Stimulated activated CD8-positive, alpha-beta memory T cell treated with anti-CD3 and anti-CD28 coated beads, Interleukin-2, amount 100 ng/mL, for 1 hour (primary cell): ENCODE measurements at places on chromosomes 16 and 17.

- DNase-seq, result no peak
Observed at GRCh38 chr17:1323336-1323735, 43.9 kb downstream of the TRARG1 start.

DNA sequence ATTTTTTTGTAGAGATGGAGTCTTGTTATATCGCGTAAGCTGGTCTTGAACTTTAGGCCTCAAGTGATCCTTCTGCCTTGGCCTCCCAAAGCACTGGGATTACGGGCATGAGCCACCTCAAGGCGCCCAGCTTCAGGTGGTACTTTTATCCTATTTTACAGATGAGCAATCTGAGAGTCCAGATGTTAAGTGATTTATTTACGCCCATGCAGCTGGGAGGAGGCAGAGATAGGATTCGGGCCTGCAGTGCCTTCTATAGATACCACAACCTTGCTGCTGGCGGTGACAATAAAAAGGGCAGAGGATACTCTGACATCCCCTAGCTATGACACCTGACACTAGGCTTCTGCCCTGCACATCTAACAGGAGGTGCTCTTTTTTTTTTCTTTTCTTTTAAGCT lies 4.3 kb upstream of the KRT12 start:
- DNase-seq, result no peak

GRCh38 chr17:50165867-50166517 lies at the start of gene SGCA:
Gene SGCA, plus strand, starts transcription at chr17:50166005. Its CDS starts 36 bp downstream, at chr17:50166041.
- DNase-seq, result no peak

- DNase-seq, result no peak
Observed at GRCh38 chr17:2102931-2103809, 48.3 kb downstream of the HIC1 start.

DNA sequence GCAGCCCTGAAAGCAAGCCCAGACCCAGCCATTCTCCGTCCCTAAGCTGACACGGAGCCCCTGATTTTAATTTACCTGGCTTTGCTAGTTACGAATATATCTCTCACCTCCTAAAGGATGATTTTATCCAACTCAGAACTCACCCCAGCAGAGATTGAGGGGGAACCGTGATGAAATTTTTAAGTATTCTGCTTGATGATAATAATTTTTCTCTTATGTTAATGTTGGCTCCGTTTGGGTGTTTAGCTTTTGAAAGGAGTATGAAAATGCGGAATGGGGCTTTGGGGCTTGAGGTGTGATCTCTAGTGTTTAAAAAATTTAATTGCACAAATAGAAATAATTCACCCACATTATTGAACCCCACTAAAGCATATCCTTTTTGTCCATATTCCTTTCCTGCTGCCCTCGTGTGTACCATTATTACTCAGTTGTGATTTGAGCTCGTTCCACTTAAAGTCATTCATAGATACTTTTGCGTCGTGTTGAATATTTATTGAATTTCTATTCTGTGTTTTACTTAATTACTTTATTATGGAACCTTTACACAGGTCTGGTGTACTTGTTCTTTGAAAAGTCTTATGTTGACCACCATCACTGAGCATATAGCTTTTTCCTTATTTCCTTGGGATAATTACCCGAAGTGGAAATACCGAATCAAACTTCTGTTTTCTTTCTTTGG lies 775 bp downstream of the PRPSAP2 start:
- no peak for DNase-seq

- no peak for DNase-seq
Observed at GRCh38 chr17:81916234-81917001, 1.6 kb downstream of the SIRT7 start.

- DNase-seq, result no peak
Observed at GRCh38 chr16:81286190-81286589, 28.6 kb upstream of the GAN start.

DNA sequence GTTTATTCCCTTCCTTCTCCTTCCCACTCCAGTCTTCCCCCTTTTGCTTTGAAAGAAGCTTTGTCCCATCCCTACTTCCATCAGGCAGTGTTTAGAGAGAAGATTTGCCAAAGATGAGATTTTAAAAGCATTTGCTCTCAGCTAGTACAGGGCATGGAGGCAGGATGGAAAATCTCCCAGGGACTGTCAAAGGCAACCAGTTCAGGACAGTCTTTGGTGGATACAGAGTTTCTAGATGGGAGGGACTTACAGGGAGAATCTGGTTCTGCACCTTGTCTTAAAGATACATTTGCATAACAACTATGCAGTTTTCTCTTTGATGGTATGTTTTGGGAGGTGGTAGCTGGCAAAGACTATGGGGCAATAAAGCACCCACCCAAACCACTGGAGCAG lies 26.2 kb downstream of the CHD9 start:
- no peak for DNase-seq

DNA sequence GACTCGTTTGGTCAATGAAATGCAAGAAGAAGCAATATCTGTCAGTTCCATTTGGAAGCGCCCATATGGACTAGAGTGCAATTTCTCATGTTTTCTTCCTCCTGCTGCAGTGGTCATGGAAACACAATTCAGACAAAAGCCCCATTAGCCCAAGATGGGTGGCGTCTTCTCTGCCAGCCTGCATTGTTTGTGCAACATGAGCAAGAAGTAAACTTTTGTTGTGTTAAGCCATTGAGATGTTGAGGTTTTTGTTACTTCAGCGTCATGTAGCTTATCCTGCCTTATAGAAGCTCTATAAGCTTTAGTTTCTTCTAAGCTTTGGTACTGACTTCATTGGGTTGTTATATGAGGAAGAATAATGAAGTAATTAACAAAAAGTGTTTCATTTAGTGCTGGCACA lies 137.4 kb downstream of the NPIPB5 start:
- DNase-seq, result no peak

DNA sequence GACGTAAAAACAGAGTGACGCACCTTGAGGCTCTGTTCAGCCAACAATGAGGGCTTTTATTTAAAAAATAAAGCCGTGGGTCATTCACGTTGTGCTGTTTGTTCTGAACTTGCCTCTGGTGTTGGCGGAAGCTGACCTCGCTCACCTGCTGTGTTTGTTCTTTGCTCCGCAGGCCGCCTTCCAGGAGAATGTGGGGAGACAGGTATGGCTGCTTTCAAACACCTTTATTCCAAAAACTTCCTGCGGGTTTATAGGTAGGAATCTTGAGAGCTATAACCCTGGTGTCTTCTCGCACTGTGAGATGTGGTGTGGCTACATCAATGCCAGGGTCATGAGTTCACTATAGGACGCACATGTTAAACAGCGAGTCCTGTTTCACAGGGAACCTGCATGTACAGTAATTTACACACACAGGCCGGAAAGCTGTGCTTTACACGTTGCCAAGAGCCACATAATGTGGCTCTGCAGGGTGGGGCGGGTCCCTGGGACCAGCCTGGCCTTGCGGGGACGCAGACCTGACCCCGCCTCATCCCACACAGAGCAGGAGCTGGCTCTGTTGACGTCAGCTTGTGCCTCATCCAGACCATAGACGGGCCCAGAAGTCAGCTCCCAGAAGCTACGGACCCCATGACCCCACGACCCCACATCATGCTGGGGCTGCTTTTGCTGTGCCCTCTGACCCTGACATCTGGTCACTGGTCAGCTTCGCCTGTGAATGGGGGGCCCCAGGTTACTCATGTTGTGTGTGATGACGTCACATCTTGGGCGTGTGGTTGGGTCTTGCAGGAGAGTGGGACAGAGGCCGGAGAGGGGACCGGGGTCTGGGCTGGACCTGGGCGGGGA lies 49.9 kb upstream of the ZNF750 start:
- DNase-seq, result no peak

DNA sequence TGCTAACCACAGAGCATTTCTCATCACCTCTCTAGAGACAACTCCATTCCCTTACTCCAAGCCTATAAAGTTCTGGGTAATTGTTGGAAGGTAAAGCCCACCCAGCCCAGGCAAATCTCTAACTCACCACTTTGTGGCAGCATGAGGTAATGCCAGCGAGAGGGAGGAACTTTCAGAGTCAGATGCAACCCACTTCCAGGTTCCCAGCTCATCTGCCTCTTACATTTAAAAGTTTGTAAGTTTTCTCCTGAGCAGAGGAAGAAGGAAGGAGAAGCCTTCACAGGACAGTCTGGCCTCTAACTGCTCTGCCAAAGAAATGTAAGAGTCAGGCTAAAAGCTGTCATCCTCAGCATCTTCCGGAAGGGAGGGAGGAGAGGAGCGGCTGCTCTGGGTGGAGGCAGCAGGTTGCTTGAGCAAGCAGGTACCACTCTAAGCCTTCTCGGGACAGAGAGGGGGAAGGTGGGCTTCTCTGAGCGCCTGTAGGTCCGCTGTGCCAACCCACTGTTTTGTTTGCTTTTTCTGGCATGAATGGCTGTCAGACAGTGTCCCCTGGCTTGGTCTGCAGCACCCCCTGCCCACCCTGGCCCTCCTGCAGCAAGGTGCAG lies 1.0 kb downstream of the ZNF319 start:
- no peak for DNase-seq

GRCh38 chr17:60077226-60077625 lies 1.5 kb downstream of the HEATR6 start:
- DNase-seq, result no peak

GRCh38 chr16:11016524-11016988 lies 72.2 kb downstream of the CLEC16A start:
- DNase-seq, result no peak
